Stimulated activated CD4-positive, alpha-beta T cell treated with anti-CD3 and anti-CD28 coated beads, Interleukin-2, amount 100 ng/mL, for 24 hours (primary cell): ENCODE measurements at places on chromosomes 1 and 21.
A peak's percentile ranks its signal among the peaks of the same experiment; 100 is the strongest.

GRCh38 chr21:27759091-27759659, 792.3 kb upstream of the ADAMTS5 start:
- no peak for DNase-seq

DNA sequence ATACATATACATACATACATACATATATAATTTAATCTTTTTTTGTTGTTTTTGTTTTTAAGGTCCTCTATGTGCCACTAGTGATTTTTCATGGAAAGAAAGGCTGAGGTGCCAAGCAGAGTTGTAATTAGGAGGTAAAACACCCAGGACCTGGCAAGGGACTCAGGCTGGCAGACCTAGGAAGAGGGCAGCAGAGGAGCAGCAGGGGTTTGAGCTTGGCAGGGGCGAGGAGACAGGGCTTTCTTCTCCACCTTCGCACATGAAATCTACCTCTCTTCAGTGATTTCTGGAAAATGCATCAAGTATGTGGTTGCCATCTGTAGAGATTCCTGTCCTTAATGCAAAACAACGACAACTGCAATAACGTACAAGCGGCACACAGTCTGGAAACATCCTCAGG, 31.9 kb downstream of the DDAH1 start:
- no peak for DNase-seq

DNA sequence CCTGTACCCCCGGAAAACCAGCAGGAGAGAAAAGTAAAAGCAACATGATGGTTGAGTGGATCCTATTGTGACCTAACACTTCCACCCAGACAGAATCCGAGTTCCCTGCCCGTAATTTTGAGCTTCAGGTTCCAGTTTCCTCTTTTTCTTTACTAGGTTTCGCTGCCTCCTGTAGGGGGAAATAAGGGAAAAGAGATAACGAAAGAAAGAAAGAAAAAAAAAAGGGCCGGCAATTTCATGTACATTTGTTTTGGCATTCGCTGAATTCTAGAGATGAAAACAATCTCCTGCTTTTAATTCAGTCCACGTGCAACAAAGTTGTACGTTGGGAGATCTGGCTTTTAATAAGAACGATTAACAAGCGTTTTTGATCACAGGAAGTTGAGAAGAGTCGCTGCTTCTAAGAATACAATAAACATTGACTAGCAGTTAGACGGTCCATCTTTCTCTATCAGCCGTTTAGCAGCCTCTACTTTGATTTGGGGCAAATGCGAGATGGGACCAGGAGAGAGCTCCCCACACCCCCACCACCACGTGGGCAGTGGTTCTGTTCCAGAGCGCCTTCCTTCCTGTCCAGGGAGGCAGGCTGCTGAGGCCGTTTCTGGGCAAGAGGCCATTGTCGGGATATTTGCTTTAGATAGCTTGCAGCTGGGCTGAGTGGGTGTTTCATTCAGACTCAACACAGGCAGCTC, 155.9 kb upstream of the RUNX1 start:
- DNase-seq: peak; percentile 31

GRCh38 chr1:204866051-204866596, 4.5 kb upstream of the NFASC start:
- DNase-seq: no peak

GRCh38 chr1:55194851-55195250, 20.3 kb downstream of the USP24 start:
- no peak for DNase-seq

DNA sequence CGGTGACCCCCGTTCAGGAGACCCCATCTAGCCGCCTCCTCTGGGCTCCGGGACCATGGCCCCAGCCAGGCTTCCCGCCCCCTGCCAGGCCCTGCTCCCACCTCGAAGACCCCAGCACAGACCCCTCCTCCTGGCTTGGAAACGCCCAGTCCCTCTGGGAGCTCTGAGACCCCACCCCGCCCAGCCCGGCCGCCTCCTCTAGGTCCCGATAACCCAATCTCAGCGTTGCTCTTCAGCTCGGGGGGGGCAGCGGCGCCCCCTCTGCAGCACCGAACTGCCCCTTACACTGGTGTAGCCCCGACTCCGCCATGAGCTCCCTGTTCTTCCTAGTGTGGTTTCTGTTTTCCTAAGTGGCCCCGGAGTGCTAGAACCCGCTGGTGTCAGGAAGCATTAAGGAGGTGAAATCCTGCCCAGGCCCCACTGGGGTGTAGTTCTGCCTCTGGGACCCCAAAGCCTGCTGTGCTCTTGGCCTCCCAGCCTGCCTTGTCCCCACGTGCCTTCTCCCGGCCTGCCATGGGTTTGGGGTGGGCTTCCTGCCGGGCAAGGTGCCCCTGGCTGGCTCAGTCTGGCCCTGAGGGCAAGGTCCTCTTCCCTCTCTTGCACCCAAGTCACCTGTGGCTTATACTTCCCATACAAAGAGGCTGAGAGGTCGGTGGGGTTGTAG, 10.7 kb upstream of the MMEL1 start:
- DNase-seq: no peak

- DNase-seq: no peak
These were observed 588.0 kb upstream of the BEND5 start for GRCh38 chr1:49364676-49365075.

DNA sequence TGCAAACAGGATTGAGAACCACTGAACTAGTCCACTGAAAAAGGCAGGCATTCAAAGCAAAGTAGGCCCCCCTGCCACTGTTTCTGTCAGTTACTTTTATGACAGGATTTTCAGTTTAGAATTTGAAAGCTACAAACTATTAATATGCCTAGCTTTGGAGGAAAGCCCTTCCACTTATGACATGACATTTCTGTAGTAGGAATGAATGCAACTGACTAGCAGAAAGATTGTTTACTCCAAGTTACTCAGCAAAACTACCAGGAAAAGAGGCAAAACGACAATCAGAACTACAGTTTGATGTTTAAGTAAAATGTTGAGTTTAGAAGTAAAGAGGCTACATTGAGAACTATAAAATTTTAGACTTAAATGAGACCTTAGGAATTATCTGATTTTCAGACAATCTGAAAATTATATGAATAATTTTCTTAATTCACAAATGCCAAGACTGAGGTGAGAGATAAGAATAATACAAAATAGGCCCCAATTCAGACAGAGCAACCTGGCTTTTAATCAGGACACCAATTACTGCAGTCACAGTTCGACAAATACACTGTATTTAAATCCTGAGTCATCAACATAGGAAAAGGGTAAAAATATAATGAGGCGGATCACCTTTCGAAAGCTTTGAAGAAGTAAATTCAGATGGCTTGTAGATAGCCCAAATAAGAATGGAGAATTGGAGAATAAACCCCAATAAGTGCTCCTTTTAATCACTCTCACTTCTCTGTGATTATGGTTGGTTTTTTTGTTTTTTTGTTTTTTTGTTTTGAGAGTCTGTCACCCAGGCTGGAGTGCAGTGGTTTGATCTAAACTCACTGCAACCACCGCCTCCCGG, 2.2 kb downstream of the PRKAB2 start:
- no peak for DNase-seq

GRCh38 chr1:8239306-8240023, 78.4 kb upstream of the SLC45A1 start:
- no peak for DNase-seq

DNA sequence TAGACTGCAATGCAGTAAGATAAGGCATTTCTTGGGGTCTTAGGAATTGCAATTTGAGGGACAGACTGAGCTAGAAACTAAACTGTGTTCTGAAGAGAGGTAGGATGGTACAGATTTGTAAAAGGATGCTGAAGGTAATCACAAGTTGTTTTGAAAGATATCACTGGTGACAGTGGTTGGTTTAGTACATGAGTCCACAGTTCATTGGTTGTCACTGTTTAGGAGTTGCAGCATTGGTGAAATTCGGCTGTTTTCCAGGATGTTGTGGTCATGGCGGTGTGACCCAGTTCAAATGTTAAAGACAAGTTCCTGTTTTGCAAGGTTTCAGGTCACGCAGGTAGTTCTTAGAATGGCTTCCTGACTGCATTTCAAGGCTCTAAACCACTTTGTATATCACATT, 292.8 kb upstream of the B3GALT2 start:
- DNase-seq: peak; percentile 60

DNA sequence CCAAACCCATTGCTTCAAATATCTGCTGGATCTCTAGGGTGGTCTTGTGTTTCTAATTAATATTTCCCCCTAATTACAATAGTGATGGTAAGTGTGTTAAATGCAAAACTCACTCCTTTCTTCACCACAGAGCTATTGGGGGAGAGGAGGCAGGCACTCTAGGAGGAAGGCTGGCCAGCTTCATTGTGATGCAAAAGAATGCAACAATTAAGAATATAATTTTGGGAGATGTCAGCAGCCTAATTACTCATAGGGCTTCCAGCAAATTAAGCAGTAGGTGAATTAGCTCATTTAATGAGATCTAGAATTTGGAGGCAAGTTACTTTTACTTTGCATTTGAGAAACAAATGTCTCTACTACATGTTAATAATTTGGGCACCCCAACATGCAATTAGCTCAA, 560.4 kb upstream of the DAB1 start:
- no peak for DNase-seq

- no peak for DNase-seq
These were observed 41.7 kb downstream of the NFIA start for GRCh38 chr1:61124078-61124477.

DNA sequence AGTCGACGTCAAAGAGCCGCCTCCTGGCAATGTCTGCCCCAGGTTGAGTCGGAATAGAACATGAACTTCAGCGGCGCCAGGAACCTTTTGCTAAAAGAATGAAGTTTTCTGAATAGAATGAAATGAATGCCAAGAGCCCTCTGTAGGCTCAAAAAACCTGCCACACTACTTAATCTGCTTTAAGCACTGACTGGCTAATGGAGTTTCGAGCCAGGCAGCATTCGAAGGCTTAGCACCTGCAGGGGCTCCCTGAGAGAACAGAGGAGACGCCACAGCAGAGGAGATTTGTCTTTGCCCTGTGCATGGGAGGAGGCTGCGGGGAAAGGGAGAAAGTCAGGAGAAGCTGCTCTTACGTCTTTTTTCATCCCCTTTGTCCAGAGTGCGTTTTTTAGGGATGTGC, 641.7 kb downstream of the AJAP1 start:
- DNase-seq: no peak

DNA sequence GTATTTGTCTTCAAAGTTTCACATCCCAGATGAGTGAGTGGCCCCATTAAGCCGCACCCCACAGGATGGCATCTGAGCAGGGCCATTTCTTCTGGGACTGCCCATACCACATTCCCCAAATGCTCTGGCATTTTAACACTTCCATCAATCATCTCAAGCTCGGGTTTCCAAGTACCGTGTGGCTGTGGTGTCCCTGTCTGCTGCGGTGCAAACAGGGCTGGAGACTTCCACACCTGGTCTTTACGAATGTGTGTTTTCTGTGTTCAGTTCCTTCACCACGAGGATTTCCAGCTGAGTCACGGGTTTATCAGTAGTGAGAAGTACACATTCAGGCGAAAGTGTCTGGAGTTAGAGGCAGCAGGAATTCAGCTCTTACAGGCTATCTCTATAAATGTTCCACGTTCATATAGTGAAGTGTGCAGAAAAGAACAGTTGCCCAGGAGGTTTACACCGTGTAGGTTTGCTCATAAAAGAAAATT, 195.2 kb downstream of the RHOU start:
- no peak for DNase-seq

GRCh38 chr1:244211559-244211944, 160.5 kb downstream of the ZBTB18 start:
- no peak for DNase-seq

DNA sequence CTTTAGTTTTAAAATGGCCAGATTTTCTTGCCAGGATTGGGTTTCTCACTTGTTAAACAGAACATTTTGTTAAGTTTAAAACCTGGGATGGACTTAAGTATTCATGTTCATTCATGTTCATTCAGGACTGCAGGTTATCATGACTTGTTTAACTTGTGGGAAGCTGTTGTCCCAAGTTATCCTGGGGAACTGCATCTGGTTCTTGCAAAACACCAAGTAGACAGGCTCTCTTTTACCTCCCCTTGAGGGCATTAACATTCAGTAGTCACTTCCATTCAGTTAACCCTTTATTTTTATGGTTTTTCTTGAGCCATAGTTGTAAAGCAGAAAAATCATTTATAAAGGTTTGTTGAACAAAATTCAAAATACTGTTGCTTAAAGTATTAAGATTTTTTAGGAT, 8.1 kb downstream of the SOD1 start:
- DNase-seq: no peak

GRCh38 chr1:41053316-41053715, 31.8 kb upstream of the SLFNL1 start:
- DNase-seq: no peak

DNA sequence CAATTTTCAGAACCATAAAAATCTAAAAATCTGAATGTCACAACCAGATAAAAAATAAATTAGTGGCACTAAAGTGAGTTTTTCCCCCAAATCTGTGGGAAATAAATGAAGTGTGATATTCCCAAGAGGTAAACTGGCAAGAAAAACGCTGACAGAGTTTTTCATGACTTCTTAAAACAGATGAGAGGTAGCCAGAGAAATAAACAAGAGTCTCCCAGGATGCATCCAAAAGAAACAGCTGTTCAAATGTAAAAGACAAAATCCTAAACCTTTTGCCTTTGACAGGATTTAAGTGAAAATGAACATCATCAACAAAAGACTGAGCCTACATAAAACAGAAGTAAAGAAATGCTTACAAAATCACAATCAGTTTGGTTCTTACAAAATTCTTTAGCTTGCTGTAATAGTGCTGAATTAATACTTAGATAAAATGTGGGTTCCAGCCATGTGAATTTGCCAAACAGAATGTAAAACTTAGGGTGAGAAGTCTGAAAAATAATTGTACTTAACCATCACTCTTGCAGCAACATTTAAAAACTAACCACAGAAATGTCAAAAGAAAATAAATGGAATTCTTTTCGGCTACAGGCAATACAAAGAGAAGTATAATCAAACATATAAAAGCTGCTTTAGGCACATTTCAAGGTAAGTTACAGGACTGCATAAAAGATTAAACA, 133.6 kb downstream of the EIF4G3 start:
- DNase-seq: no peak

DNA sequence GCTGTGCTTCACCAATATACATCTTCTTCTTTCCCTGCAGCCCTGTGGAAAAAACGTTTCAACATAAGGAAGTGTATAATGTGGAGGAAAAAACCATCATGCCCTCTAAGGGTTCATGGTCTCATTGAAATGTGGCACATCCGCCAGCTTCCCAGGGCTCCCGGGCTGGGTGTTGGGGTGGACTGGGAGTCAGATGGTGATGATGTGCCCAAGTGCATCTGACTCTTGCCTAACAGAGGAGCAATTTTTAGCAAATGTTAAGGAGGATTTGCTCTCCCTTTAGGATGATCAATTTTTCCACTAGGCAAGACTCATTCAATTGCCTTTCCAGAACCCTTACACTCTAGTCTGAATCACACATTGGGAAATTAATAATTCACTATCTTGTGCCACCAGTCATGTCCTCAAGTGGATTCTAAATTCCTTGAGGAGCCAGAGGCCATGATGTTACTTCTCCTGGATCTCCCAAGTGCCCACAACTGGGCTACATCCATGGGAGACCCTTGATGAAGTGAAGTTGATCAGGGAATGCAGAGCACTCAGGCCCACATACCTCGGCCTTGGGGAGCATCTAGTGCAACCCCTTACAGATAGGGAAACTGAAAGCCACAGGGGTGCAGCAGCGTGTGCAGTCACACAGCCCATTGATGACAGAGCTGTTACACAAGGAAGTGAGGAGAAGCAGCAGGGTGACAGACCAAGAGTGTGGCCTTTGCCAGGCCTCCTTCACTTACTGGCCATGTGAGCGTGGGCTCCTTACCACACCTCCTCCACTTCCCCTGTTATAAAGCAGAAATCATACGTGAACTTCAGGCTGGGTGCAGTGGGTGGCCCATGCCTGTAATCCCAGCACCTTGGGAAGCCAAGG, 100.0 kb upstream of the SLC44A3 start:
- DNase-seq: no peak
